ENCODE measurements at places on chromosomes 16 and 17. TPM values are rescaled to one million over a fixed set of nuclear protein-coding genes. Genes with fewer than 3 reads are reported as not detected.
A peak's percentile ranks its signal among the peaks of the same experiment; 100 is the strongest.

The KRTAP4-3 gene
- total RNA-seq = not detected

The ORMDL3 gene
- total RNA-seq = 42.5 TPM

The GLYR1 gene
- 90.4 TPM for total RNA-seq

The CLDN7 gene
- total RNA-seq = 2.1 TPM

The CCL1 gene
- not detected for total RNA-seq

The C17orf107 gene
- total RNA-seq = 0.48 TPM

The KRT20 gene
- not detected for total RNA-seq

The TNK1 gene
- 1.4 TPM for total RNA-seq

The CCL17 gene
- 4.0 TPM for total RNA-seq

The CYGB gene
- 18.9 TPM for total RNA-seq

The BCL6B gene
- total RNA-seq = 9.3 TPM

The RTN4RL1 gene
- total RNA-seq = 3.7 TPM

The TMEM132E gene
- total RNA-seq = not detected

The TPSG1 gene
- not detected for total RNA-seq

- H3K36me3 ChIP-seq = no peaks in the 10 kb centered on the region
- no peaks in the 10 kb centered on the region for H3K27me3 ChIP-seq
Observed at GRCh38 chr16:9607515-9608230, 516.2 kb downstream of the HAPSTR1 start.

DNA sequence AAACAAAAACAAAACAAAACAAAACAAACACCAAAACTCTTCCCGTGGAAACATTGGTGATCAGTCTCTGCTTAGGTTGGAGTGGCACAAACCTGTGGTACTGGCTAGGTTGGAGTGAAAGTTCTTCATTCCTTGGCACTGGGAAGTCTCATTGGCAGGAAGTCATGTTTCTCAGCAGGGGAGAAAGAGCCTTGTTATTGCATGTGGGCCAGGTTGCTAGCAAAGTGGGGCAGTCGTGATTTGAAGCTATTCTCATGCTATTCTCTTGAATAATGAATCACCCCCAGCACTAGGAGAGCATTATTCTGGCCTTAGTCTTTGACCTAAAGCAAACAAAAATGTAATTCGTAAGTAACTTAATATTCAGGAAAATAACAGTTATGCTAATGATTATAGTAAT lies 24.3 kb upstream of the B4GALNT2 start:
- no peak for DNase-seq
- no peak overlapping the region for H3K4me3 ChIP-seq
- no peak overlapping the region for H3K27ac ChIP-seq
- H3K4me1 ChIP-seq = no peaks in the 10 kb centered on the region
- H3K27me3 ChIP-seq = no peaks in the 10 kb centered on the region

GRCh38 chr17:82092628-82092994 lies 5.4 kb downstream of the FASN start:
- H3K4me1 ChIP-seq = peaks cover 11% of the 10 kb centered on the region
- H3K36me3 ChIP-seq = peaks cover 82% of the 10 kb centered on the region
- no peak overlapping the region for H3K4me3 ChIP-seq
- H3K27me3 ChIP-seq = no peaks in the 10 kb centered on the region

- H3K4me3 ChIP-seq = no peak overlapping the region
- H3K27me3 ChIP-seq = no peaks in the 10 kb centered on the region
- H3K4me1 ChIP-seq = peaks cover 28% of the 10 kb centered on the region
- DNase-seq = no peak
- no peak overlapping the region for H3K27ac ChIP-seq
- H3K36me3 ChIP-seq = no peaks in the 10 kb centered on the region
Observed at GRCh38 chr16:85524365-85524629, 88.8 kb upstream of the GSE1 start.

DNA sequence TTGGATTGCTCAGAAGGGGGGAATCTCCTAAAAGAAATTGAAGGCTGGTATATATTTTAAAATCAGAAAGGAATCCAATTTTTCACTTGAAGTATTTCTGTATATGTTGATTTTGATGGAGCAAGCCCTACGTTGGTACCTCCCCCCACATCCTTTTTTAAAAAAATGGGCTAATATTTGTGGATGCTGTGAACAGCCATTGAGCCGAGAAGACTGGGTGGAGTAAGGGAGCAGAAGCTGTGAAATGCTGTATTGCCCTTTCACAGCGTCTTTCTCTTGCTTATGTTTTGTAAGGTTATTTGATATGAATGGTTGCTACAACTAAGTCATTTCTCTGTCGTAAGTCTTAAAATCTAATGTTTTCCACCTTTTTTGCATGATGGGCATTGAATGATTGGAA lies 2.3 kb downstream of the PAFAH1B1 start:
- H3K4me3 ChIP-seq = peak overlapping the region; percentile 82
- DNase-seq = no peak
- no peaks in the 10 kb centered on the region for H3K36me3 ChIP-seq
- no peaks in the 10 kb centered on the region for H3K27me3 ChIP-seq
- H3K27ac ChIP-seq = no peak overlapping the region
- H3K4me1 ChIP-seq = peaks cover 28% of the 10 kb centered on the region

GRCh38 chr16:66961065-66961744 lies at the start of gene CES3:
TSS of gene CES3 (plus strand) at chr16:66961266. CDS start at chr16:66961308, 42 bp downstream.
- no peak within 1 kb of the TSS for H3K4me3 ChIP-seq
- no peaks in the 10 kb centered on the region for H3K27me3 ChIP-seq

DNA sequence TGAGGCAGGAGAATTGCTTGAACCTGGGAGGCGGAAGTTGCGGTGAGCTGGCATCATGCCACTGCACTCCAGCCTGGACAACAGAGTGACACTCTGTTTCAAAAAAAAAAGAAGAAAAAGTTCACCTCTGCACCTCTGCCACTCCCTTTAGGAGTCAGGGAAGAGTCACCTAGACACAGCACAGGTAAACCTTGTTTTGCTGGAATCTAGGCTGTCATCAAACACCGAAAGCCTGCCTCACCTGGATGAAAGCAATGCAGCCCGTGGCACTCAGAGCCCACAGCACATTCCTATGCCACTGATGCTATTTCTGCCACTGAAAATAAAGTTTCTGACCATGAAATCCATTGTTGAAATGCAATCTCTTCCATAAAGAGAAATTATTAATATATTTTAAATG lies 22.2 kb downstream of the CFAP52 start:
- DNase-seq = no peak
- no peaks in the 10 kb centered on the region for H3K4me1 ChIP-seq
- H3K36me3 ChIP-seq = no peaks in the 10 kb centered on the region
- no peak overlapping the region for H3K4me3 ChIP-seq

- no peaks in the 10 kb centered on the region for H3K36me3 ChIP-seq
- H3K4me3 ChIP-seq = no peak overlapping the region
- H3K4me1 ChIP-seq = no peaks in the 10 kb centered on the region
- H3K27ac ChIP-seq = no peak overlapping the region
- peaks cover 5% of the 10 kb centered on the region for H3K27me3 ChIP-seq
Observed at GRCh38 chr17:48131216-48131824, 23.8 kb downstream of the SNX11 start.

DNA sequence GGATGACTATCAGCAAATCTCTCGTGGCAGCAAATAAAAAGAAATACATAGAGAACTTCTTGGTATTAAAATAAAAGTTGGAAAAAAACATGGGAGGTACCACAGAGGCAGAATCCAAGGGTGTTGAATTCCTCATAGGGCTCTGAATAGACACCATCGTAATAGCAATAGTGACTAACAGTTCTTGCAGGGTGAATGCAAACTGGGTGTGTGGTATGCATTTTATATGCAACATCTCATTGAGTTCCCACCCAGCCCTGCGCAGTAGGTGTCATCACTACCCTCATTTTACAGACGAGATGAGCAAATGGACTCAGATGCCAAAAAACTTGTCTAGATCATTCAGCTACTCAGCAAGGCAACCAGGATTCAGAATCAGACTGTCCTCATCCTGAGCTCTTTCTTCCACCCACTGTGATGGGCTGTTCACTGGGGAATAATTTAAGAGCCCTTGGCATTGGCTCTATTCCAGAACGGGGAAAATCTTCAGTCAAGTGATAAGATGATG lies 354.6 kb upstream of the CDH11 start:
- no peak overlapping the region for H3K4me3 ChIP-seq
- no peak for DNase-seq
- no peaks in the 10 kb centered on the region for H3K27me3 ChIP-seq

DNA sequence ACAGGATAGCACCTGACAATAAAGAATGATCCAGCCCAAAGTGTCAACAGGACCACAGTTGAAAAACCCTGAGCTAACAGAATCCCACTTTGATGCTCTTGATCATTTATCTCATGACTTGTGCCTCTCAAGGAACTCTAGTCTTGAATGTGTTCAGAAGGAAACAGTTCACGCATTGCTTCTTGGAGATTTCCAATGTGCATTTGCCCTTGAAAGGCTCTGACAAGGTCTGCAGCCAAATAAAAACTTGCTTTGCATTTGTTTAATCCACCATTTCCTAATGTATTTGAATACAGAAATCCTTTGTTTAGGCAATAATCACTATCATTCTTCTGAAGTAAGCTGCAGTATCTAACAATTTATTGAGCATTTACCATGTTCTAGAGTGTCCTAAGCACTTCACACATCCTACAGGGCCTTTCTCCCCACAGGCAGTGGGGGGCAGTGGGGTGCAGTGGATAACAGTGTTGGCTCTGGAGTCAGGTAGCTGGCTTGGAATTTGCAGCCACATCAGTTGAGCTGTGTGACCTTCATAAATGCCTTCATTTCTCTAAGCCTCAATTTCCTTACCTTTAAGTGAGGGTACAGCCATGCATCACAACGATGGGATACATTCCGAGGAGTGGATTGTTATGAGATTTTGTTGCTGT lies 239.7 kb downstream of the XYLT1 start:
- no peak overlapping the region for H3K27ac ChIP-seq
- no peaks in the 10 kb centered on the region for H3K36me3 ChIP-seq
- H3K4me1 ChIP-seq = no peaks in the 10 kb centered on the region
- H3K4me3 ChIP-seq = no peak overlapping the region

GRCh38 chr17:80774146-80774545 lies 217.5 kb upstream of the CHMP6 start:
- H3K4me1 ChIP-seq = peaks cover 16% of the 10 kb centered on the region
- H3K27me3 ChIP-seq = no peaks in the 10 kb centered on the region
- DNase-seq = no peak
- H3K4me3 ChIP-seq = no peak overlapping the region
- no peak overlapping the region for H3K27ac ChIP-seq
- H3K36me3 ChIP-seq = peaks cover 3% of the 10 kb centered on the region

- H3K4me1 ChIP-seq = peaks cover 4% of the 10 kb centered on the region
- DNase-seq = no peak
- no peak overlapping the region for H3K27ac ChIP-seq
- H3K36me3 ChIP-seq = peaks cover 100% of the 10 kb centered on the region
- H3K27me3 ChIP-seq = no peaks in the 10 kb centered on the region
Observed at GRCh38 chr17:7502987-7503386, 18.8 kb downstream of the POLR2A start.

- H3K27ac ChIP-seq = no peak overlapping the region
- no peaks in the 10 kb centered on the region for H3K27me3 ChIP-seq
- H3K4me1 ChIP-seq = no peaks in the 10 kb centered on the region
- no peak for DNase-seq
- no peaks in the 10 kb centered on the region for H3K36me3 ChIP-seq
Observed at GRCh38 chr17:41621916-41622315, 2.5 kb downstream of the KRT17 start.

DNA sequence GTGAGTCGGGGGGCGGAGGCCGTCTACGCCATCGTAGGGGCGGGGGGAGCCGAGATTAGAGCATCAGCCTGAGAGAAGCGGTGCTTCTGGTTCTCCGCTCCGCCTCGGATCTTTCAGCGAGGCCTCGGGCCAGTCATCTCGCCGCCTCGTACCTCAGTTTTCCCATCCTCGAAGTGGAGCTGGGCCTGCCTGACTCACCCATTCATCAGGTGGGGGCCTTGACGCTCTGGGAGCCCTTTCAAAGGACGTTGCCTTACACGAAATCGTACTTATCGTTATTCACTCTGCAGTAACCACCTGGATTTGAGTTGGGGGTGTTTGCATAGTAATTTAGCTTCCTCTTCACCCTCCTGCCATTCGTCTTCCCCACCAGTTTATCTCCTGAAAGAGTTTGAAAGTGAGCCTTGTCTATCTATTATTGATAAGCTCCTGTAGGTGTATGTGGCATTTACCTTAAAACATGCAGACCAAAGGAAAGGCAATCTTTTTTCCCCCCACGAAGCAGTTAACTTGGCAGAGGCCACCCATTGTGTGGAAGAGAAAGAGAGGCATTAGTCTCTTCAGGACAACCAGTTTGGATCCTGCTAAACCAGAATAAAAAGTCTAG lies 674 bp downstream of the TAF15 start:
- peak overlapping the region; percentile 80 for H3K4me3 ChIP-seq
- H3K4me1 ChIP-seq = no peaks in the 10 kb centered on the region
- peaks cover 5% of the 10 kb centered on the region for H3K36me3 ChIP-seq
- H3K27ac ChIP-seq = peak overlapping the region; percentile 88
- no peak for DNase-seq

DNA sequence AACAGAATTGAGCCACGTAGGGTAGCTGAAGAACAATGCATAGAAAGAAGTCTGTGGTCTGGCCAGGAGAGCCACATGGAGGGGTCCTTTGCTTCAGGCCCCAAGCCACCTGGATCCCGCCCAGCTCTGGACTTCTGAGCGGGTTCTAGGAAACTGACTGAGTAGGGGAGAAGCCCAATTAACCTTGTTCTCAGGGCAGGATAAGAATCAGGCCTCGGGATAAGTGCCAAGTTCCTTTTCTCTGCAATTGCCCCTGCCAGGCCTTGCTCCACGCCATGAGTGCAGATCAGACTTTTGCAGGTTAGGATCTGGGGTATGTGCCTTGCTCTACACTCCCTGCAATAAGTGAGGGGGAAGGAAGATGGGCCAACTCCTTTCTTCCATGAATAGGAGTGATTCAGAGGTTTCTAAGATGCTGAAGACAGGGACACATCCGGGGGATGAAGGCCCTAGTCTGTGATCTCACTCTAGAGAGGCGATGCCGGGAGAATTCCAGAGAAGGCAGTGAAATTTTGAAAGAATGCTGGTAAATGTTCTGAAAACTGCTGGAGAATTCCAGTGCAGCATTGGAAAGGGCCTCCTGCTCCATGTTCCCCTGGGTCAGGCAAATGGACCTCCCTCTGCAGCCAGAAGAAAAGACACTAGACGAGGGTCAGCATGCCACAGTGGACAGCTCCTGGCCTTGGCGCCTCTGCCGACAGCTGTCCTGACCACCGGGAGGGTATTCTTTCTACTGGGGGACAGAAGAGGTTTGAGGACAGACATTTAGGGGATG lies 5.8 kb downstream of the NEUROD2 start:
- no peak overlapping the region for H3K27ac ChIP-seq
- DNase-seq = no peak
- H3K4me3 ChIP-seq = no peak overlapping the region
- H3K4me1 ChIP-seq = peaks cover 20% of the 10 kb centered on the region

GRCh38 chr17:76271669-76272540 lies 6.8 kb downstream of the UBALD2 start:
- H3K4me1 ChIP-seq = peaks cover 68% of the 10 kb centered on the region
- H3K36me3 ChIP-seq = peaks cover 25% of the 10 kb centered on the region
- peak overlapping the region; percentile 39 for H3K4me3 ChIP-seq
- H3K27ac ChIP-seq = peak overlapping the region; percentile 67
- DNase-seq = no peak

GRCh38 chr16:79535130-79535529 lies 65.4 kb downstream of the MAF start:
- no peaks in the 10 kb centered on the region for H3K27me3 ChIP-seq
- H3K4me1 ChIP-seq = peaks cover 4% of the 10 kb centered on the region
- peak overlapping the region; percentile 54 for H3K27ac ChIP-seq
- no peak for DNase-seq
- H3K4me3 ChIP-seq = no peak overlapping the region
- H3K36me3 ChIP-seq = no peaks in the 10 kb centered on the region

All from heart left ventricle (tissue), 16 donors.